ENCODE measurements at places on chromosomes 3 and 15.

- DNase-seq: no peak
Measured at GRCh38 chr3:59442046-59442445, 392.2 kb upstream of the CFAP20DC start.

- no peak for DNase-seq
Measured at GRCh38 chr3:172189987-172190603, 150.7 kb downstream of the FNDC3B start.

DNA sequence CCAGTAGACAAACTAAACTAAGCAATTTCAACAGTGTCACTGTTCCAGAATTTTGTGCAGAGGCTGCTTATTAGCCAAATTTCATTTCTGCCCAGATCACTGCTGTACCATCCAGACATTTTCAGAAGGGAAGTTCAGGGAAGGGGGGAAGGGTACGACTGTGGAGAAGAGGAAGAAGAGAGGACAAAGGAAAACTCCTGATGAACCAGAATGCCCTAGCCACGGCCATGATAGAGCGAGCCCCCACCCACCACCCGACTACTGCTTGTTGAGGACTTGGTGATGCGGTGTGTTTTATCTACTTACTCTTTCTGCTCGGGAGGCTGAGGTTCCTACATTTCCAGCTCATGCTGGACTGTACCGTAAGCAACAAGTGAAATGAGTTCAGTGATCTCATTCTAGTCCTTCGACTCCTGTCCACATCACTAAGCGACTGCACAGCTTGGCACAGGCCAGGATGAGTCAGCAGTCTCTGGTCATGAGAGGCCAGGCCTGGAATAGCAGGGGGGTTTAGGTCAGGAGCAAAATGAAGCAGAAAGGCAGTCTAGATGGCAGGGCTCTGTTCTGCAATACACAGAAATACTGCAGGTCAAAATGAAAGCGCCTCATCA is 330.8 kb downstream of the TIGIT start:
- peak; percentile 55 for DNase-seq

- DNase-seq: no peak
Measured at GRCh38 chr15:73190189-73190601, 137.9 kb downstream of the NEO1 start.

DNA sequence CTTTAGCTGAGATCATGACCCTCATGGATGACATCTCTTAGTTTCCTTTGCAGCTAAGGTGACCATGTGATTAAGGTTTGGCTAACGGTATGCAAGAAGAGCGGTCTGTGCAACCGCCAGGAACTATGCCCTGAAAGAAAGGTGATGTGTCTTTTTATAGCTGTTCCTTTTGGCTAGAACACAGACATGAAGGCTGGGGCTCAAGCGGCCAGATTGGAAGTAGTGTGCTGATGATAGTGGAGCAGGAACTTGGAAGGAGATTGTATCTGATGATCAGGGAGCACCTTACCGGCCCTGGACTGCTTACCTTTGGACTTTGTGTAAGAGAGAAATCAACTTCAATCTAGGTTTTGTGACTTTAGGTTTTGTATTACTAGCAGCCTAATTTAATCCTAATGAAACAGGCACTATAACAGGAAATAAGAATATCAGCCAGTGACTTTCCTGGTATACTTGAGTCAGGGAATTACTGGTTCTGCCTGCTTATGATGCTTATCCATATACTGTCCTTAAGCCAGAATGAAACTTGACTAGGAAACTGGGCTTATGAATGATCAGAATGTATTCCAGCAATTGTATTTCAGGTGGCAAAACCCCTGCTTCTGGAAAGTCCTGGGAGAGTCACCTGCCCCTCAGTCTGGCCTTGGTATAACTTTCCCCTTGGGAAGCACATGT is 164.3 kb upstream of the LRIG1 start:
- DNase-seq: no peak

GRCh38 chr15:37921527-37922385 is 12.7 kb upstream of the TMCO5A start:
- DNase-seq: no peak

GRCh38 chr3:30895329-30895728 is 868 bp upstream of the GADL1 start:
- DNase-seq: no peak

GRCh38 chr3:31079689-31080088 is 185.2 kb upstream of the GADL1 start:
- DNase-seq: no peak

DNA sequence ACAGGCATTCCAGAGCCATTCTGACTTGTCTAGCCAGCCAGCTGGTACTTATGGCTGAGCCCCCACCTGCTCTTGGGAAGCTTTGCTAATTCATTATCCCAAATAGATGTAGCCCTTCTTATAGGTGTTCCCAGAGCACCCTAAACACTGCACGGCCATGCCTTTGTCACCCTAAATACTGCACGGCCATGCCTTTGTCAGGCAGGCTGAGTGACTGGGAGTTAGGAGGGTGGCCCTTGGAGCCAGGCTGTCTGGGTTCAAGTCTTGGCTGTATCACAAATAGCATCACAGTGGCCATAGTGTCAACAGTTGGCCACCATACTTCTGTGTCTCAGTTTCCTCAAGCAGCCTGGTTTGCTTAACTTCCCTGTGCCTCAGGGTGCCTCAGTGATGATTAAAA is 292.3 kb downstream of the ADAMTS17 start:
- DNase-seq: no peak

DNA sequence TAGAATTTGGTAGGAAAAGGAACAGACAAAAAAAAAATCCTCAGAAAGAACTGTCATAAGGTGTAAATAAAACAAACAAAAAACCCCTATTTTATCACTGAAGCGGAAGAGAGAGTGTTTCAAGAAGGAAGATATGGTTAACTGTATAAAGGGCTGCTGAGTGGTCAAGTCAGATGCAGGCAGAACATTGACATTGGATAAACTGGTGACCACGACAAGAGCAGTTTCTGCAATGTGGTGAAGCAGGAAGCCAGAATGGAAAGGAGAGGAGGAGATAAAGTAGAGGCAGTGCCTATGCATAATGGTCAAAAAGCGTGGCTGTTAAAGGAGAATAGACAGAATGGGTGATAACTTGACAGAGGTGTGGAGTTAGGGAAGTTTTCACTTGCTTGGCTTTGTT is 75.3 kb downstream of the CYP19A1 start:
- DNase-seq: no peak

DNA sequence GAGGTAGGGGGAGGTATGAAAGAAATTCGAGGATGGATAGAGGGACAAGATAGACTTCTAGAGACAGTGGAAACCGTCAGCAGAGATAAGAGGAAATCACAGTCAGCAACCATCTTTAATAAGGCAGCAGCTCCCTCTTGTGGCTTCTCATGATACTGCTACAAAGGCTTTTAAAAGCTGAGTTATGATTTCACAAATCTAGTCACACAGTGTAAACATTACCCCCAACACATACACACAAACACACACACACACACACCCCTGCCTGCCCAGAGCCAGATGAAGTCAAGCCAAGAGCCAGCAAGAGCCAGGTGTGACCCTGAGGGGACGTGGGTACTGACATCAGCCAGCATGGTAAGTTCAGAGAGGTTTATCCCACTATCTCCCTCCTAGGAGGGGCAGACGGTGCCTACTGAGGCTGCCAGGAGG is 18.9 kb upstream of the TGM5 start:
- DNase-seq: peak; percentile 49

- no peak for DNase-seq
Measured at GRCh38 chr3:46670891-46671427, 22.5 kb downstream of the ALS2CL start.

DNA sequence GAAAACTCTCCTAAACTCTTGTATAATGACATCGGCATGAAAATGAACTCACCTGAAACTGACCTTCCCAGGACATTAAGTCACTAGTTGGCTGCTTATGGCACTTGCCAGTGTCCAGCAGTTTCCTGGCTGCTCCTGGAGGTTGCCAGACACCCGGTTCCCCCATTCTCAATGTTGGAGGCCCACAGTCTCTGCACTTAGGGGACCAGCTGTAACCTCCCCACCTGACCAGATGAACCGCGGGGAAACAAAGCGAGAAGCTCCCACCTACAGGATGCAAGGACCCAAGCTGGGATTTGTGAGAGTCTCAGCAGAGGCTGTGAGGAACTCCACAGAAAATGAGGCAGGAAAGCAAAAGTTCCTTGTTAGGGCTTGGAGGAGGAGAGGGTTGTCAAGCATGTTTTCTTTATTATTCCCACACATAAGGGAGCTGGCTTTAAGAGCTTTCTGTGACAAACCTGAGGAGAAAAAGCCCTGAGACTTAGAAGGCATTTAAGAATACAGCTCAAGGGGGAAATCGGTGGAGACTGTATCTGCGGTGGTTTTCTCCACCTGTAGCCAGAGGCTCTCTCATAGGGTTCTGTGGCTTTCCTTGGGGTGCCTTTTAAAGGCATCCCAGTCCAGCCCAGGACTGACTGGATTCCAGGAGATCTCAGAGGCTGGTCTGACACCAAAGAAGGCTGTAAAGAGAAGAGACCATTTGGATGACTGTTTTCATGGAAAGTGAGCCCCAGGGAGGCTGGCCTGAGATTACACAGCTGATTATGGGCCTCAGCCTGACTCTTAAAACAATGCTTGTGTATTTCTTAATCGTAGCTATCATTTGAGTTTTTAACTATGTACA is 4.6 kb downstream of the TPM1 start:
- DNase-seq: no peak

GRCh38 chr3:178405531-178405930 is 130.7 kb upstream of the KCNMB2 start:
- DNase-seq: no peak

- DNase-seq: no peak
Measured at GRCh38 chr3:147616998-147617619, 207.9 kb downstream of the ZIC1 start.

- no peak for DNase-seq
Measured at GRCh38 chr3:13087320-13087990, 14.2 kb upstream of the IQSEC1 start.

- DNase-seq: peak; percentile 19
Measured at GRCh38 chr15:60804986-60805949, 326.3 kb upstream of the ICE2 start.

DNA sequence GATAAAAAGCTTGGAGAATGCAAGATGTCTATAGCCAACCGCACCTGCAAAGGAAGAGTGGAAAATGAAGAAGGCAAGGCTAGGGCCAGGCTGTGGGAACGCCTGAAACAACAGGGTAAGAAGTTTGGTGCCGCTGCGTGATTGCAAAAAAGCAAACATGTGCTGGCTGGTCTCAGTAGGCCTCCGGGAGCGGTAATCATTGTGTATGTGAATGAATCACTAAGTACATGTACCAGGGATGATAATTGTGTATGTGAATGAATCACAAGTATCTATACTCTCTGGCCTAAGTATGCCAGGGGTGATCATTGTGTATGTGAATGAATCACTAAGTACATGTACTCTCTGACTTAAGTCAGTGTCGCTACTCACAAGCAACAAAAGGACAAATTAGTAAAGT is 40.3 kb upstream of the PARL start:
- DNase-seq: no peak

DNA sequence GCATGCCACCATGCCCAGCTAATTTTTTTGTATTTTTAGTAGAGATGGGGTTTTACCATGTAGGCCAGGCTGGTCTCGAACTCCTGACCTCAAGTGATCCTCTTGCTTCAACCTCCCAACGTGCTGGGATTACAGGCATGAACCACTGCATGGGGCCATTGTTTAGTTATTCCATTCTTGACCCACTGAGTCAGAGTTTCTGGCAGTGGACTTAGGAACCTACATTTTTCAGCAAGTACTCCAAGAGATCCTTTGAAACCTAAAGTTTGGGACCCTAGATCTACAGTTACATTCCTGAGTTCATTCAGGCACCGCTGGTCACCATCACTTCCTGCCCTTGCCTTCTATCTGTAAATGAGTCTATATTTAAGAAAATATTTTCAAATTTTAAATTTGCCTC is 1.4 kb upstream of the TNFSF10 start:
- DNase-seq: no peak

DNA sequence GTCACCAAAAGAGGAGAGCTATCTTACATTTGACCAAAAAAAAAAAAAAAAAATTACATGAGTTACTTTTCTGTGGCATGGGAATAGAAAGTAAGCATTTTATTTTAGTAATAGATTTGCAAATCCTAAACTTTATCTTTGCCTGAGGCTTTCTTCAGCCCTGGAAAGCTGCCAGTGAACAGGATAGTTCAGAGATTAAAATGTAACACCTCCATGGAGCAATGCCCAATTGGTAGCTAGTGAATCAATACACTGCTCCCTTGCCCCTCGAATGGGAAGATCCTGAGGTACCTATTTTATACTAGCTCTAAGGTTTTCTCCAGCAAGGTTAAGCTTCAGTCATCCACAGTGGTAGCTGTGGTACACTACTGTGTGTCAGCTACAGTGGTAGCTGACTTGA is 867.1 kb downstream of the NAALADL2 start:
- no peak for DNase-seq

- DNase-seq: no peak
Measured at GRCh38 chr3:181940703-181941102, 229.0 kb downstream of the SOX2 start.

DNA sequence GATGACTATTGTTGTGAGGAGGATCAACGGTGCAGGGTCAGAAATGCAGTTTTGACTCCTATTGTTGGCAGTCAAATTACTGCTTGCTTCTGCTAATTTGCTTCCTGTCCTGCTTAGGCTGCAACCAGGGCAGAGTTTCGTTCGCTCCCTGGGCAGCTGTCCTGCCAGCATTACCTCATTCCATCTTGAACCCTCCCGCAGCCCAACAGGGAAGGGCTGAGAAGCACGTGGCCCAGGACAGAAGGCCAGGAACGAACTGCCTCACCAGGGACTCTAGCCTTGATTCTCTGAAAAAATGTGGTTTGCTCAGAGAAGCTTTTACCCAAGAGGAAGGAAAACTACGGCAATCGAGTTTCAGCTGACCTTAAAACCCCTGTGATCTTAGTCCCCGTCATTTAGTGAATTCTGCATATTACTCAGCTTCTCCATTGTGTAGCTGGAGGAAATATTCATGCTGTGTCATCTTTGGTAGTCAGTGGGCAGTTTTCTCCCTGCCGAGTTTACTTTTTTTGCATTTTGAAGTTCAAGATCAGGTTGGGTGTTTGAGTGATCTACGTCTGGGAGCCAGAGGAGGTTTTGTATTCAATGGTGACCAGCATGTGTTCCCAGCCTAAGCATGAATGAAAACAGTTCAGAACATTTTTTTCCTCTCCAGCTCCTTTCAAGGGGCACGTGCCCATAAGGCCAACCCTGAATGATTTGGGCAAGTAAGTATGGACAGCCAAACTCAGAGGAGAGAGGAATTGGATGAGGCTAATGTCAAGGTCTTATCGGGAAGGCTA is 23.0 kb downstream of the TLNRD1 start:
- no peak for DNase-seq

DNA sequence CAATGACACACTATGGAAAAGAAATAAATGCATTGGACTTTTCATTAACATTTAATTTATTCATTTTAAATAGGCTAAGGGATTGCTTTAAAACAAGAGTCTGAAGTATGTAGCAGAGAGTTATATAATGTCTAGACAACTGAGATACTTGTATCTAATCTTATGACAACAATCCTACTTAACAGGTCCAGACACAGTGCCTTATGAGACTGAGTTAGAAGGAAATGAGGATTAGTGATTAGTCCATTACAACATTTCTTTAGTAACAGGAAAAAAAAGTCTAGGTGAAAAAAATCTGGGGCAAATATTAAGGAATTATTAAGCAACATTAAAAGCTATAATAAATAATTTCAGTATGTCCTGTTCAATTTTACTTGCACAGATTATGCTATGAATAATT is 140.6 kb downstream of the MEIS2 start:
- DNase-seq: no peak

GRCh38 chr3:117916839-117917238 is 1117.8 kb downstream of the IGSF11 start:
- DNase-seq: no peak
